ENCODE measurements at places on chromosomes 4 and X.

DNA sequence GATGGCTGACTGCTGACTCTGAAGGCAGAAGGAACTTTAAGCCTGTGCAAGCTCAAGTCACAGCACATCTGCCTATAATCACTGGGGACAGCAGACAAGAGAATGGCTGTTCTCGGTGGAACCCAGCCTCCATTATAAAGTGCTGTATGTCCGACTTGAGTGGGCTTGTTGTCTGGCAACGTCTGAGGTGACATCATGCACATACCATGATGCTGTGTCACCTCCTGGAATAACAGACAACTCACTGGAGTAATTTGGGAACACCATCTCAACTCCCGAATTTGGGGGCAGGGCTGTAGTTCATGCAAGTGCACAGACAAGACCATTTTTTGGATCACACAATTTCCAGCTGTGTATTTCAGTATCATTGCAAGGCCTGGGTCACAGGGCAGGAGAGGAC lies 59.8 kb upstream of the GPM6B start:
- no peak overlapping the region for H3K27ac ChIP-seq
- DNase-seq: no peak
- H3K4me3 ChIP-seq: no peak overlapping the region
- no peaks in the 10 kb centered on the region for H3K27me3 ChIP-seq
- H3K36me3 ChIP-seq: no peaks in the 10 kb centered on the region

GRCh38 chr4:25799522-25799921 lies 63.3 kb downstream of the SEL1L3 start:
- H3K27me3 ChIP-seq: no peaks in the 10 kb centered on the region
- DNase-seq: no peak
- H3K4me3 ChIP-seq: no peak overlapping the region
- no peaks in the 10 kb centered on the region for H3K36me3 ChIP-seq
- no peak overlapping the region for H3K27ac ChIP-seq
- H3K4me1 ChIP-seq: no peaks in the 10 kb centered on the region

- no peaks in the 10 kb centered on the region for H3K36me3 ChIP-seq
- H3K4me1 ChIP-seq: no peaks in the 10 kb centered on the region
- H3K27ac ChIP-seq: no peak overlapping the region
- H3K4me3 ChIP-seq: no peak overlapping the region
Measured at GRCh38 chr4:79198951-79199587, 126.8 kb downstream of the NAA11 start.

- H3K4me1 ChIP-seq: peaks cover 3% of the 10 kb centered on the region
- no peak for DNase-seq
- H3K27me3 ChIP-seq: no peaks in the 10 kb centered on the region
- H3K4me3 ChIP-seq: no peak overlapping the region
- no peaks in the 10 kb centered on the region for H3K36me3 ChIP-seq
- no peak overlapping the region for H3K27ac ChIP-seq
Measured at GRCh38 chrX:46792810-46793188, 33.9 kb upstream of the SLC9A7 start.

DNA sequence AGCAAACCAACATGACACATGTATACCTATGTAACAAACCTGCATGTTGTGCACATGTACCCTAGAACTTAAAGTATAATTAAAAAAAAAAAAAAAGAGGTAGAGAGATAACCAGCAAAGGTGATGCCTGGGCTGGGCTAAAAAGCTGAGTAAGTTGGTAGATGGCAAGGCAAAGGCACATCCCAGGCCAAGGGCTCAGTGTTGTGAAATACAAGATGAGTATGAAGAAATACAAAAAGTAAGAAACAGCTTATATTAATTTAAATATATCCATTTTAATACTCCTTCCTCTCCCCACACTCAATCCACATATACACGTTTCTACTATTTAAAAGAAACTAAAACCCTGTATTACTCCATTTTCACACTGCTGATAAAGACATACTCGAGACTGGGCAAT lies 25.8 kb downstream of the TEC start:
- no peaks in the 10 kb centered on the region for H3K4me1 ChIP-seq
- no peak for DNase-seq
- no peak overlapping the region for H3K27ac ChIP-seq
- no peaks in the 10 kb centered on the region for H3K36me3 ChIP-seq

DNA sequence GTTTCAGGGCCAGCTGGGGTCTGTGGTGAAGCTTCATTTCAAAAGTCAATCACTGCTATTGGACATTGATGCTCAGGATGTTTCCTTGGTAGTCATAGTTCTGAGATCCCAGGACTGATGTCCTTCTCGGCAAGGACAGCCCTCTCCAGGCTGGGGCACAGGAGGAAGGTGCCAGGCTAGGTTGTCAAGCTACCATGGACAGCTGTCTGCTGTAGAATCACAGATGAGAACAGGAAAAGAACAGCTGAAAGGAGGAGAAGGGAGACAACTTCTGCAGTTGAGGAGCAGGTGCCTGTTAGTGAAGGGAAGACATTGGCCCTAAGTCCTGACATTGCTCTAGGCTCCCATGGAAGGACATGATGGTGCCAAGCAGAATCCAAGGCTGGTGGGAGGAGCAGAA lies 58.0 kb downstream of the XAGE2 start:
- H3K36me3 ChIP-seq: no peaks in the 10 kb centered on the region
- no peak overlapping the region for H3K27ac ChIP-seq
- no peaks in the 10 kb centered on the region for H3K4me1 ChIP-seq
- H3K4me3 ChIP-seq: no peak overlapping the region

GRCh38 chr4:98374643-98375042 lies 113.5 kb downstream of the RAP1GDS1 start:
- no peaks in the 10 kb centered on the region for H3K27me3 ChIP-seq
- no peak overlapping the region for H3K4me3 ChIP-seq
- DNase-seq: no peak
- H3K4me1 ChIP-seq: no peaks in the 10 kb centered on the region
- no peaks in the 10 kb centered on the region for H3K36me3 ChIP-seq

- no peak overlapping the region for H3K27ac ChIP-seq
- H3K27me3 ChIP-seq: no peaks in the 10 kb centered on the region
- DNase-seq: no peak
- H3K4me1 ChIP-seq: peaks cover 5% of the 10 kb centered on the region
- no peaks in the 10 kb centered on the region for H3K36me3 ChIP-seq
Measured at GRCh38 chr4:93827272-93827947, 1.1 kb upstream of the ATOH1 start.

DNA sequence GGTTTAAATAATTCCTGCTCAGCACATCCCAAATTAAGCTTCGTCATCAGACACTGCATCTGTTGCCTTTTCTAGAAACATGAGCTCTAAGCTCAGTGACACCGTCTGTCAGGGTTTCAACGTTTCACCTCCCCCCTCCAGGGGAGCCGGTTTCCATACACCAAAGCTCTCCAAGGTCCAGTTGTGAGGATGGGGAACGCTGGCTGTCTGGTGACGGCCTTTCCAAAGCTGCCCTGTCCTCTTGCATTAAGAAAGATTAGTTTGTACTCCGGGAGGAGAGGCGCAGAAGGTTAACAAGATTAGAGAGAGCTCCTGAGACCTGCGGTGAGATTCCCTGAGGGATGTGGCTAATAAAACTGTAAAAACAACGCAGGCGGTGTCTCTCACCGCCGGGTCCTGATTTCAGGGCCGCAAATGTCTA lies 43.2 kb downstream of the ASMT start:
- no peak for DNase-seq
- no peak overlapping the region for H3K27ac ChIP-seq
- no peaks in the 10 kb centered on the region for H3K4me1 ChIP-seq
- no peaks in the 10 kb centered on the region for H3K36me3 ChIP-seq
- no peaks in the 10 kb centered on the region for H3K27me3 ChIP-seq
